ENCODE measurements at places on chromosomes 5 and 9.

DNA sequence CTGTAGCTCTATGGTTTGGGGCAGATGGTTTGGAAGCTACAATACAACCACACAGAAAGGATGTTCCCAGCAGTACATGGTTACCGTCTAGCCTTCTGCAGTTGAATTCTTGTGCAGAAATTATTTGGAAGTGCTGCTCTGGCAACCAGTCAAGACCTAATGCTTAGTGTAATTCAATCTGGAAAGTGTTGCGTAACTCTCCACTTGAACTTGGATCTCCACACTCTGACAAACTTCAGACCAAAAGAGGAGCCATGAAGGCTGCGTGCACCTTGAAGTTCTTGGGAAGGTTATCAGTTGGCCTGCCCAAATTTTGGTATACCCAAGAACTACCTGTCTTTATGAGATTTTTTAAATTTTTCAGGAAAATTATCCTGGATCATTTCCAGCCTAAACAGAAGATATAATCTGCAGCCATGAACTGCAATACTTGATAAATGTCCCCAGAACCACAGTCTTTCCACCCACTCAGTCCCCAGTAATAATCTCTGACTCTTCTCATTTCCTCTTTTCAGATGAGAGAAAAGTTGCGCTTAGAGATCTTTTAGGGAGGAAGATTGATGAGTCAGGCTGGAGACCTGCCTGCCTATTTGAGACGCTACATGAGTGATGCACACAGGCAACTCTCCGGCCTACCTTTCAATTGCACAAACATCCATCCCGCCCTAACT, 159.9 kb downstream of the FANCC start:
- peak; percentile 72 for DNase-seq

GRCh38 chr5:126680191-126680817, 79.6 kb downstream of the PHAX start:
- no peak for DNase-seq

GRCh38 chr9:76297721-76298239, 96.4 kb downstream of the RFK start:
- DNase-seq, result peak; percentile 59

DNA sequence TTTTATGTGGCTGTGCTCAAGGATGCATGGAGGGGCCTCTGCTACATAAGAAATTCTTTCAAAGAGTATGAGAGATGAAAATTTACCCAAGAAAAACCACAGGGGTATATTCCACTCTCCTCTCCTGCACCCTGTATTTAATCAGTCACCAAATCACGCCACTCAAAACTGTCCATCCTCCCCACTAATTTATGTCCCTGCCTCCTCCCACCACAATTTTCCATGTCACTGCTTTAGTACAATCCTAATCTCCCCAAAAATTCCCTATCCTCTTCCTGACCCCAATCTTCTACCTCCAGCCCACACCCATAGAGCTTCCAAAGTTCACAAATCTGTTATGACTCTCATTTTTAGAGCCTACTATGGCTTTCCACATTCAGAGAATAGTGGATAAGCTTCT, 125.2 kb upstream of the CDH6 start:
- DNase-seq, result no peak

- no peak for DNase-seq
Measured at GRCh38 chr5:149220750-149221149, 50.9 kb upstream of the AFAP1L1 start.

- no peak for DNase-seq
Measured at GRCh38 chr9:114500697-114501292, 4.5 kb downstream of the WHRN start.

- no peak for DNase-seq
Measured at GRCh38 chr5:75286211-75286773, 49.6 kb upstream of the ANKRD31 start.

- DNase-seq, result no peak
Measured at GRCh38 chr9:113886933-113887332, 10.8 kb downstream of the ZNF618 start.

- no peak for DNase-seq
Measured at GRCh38 chr5:160097991-160098390, 21.3 kb downstream of the PWWP2A start.

- DNase-seq, result no peak
Measured at GRCh38 chr5:137279521-137280231, 219.4 kb downstream of the SPOCK1 start.

- DNase-seq, result no peak
Measured at GRCh38 chr5:134920848-134921575, 16.1 kb downstream of the PCBD2 start.

- no peak for DNase-seq
Measured at GRCh38 chr5:32115985-32116384, 58.1 kb downstream of the GOLPH3 start.

DNA sequence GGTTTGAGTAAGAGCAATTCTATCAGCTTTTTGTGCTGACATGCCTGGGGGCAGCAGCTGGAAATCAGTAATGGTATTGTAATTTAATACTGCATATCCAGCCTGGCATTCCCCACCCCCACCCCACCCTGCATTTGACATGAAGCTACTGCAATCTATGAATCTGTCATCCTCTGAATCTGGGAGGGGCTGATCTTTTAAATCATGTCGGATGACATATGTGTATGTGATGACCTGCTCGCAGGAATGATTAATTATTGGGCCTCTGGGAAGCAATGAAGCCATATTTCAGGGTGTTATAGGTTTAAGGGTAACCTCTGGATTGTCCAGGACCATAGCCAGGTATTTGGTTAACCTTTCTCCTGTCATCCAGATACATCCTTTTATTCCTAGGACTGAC, 64.6 kb upstream of the RASGRF2 start:
- no peak for DNase-seq

DNA sequence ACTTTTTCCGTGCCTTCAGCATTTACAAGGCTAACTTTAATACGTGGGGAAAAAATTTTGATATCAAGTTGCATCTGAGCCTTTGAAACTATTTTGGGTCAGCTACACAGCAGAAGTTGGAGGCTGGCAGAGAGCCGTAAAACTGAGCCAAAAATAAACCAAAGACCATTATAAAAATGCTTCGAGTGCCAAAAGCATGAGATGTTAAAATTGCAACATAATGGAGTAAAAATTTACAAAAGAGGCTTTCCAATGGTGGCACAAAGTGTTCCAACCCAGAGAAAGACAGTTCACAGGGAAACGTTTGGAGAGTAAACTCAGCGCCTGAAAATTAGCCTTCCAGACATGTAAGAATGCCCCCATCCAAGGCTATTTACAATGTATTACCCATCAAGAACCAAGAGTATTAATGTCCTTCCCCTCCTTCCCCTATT, 190.3 kb downstream of the TLE1 start:
- peak; percentile 21 for DNase-seq

DNA sequence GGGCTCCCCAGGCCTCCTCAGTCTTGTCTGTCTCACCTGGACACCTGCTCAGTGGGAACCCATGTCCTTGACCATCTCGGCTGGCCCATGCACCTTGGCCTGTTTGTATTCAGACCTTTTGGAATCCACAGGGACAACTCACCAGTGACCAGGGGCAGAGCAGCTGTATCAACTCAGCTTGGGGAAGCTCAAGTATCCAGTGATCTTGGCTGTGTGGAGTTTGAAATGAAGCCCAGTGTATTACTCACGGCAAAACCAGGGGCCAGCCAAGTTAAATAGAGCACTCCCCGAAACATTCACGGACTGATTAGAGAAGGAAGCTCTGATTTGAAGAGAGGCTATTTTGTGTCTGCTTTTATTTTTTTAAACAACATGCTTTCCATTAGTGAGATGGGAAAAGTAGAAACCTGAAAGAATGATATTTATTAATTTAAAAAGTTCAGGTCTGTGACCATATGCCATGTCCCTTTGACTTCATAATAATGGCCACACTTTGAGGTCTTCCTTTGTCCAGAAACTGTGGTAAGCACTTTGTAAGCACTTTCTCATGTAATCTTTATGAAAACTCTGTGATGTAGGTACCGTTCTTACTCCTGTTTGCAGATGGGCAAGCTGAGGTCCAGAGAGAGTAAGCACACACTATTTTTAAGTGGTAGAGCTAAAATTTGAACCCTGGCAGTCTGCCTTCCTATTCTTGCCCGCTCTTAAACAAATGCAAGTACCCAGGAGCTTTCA, 656.5 kb downstream of the BNC2 start:
- DNase-seq, result peak; percentile 86

GRCh38 chr5:76169146-76169905, 86.1 kb downstream of the SV2C start:
- DNase-seq, result no peak
